ENCODE measurements at places on chromosomes 1 and 21. TPM values are rescaled to one million over a fixed set of nuclear protein-coding genes. Genes with fewer than 3 reads are reported as not detected.

GRCh38 chr1:236947794-236948193 is 56.4 kb downstream of the MT1HL1 start:
- no peaks in the 10 kb centered on the region for H3K4me1 ChIP-seq
- H3K36me3 ChIP-seq = no peaks in the 10 kb centered on the region
- H3K27me3 ChIP-seq = no peaks in the 10 kb centered on the region
- no peak overlapping the region for H3K27ac ChIP-seq
- H3K4me3 ChIP-seq = no peak overlapping the region
- no peak for DNase-seq

DNA sequence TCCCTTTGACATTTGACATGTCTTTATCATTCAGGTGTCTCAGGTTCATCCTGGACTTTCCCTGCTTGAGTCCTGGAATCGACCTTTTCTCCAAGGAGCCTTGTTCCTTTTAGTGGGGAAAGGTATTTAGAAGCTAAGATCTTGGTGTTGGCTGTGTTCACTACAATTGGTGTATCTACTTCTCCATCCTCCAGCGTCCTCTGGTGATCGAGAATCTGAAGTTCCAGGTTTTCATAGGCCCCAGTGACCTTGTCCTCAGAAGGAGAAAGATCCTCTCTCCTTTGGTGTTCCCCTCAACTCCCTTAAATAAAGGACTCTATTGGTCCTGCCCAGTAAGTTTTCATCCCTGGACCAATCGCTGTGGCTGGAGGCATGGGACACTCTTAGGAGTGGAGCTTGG is 22.1 kb downstream of the MROH7 start:
- H3K27ac ChIP-seq = no peak overlapping the region
- no peak overlapping the region for H3K4me3 ChIP-seq
- no peak for DNase-seq
- H3K36me3 ChIP-seq = no peaks in the 10 kb centered on the region

DNA sequence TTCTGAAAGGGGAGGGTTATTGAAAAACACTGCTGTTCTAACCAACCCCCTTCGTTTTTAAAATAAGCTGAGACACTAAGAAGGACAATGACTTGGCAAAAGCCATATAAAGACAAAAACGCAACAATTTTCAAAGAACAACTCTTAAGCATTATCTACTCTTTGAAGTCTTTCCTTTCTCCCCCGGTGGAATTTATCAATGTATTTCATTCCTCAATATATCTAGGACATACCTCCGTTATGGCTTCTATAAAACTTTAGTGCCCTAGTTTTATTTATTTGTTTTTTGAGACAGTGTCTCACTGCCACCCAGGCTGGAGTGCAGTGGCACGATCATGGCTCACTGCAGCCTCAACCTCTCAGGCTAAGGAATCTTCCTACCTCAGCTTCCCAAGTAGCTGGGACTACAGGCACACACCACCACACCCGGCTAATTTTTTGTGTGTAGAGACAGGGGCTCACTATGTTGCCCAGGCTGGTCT is 3.2 kb downstream of the NRDC start:
- H3K4me1 ChIP-seq = 0 out of 2 replicates have a peak, but pooled peaks cover 5% of the 10 kb centered on the region
- DNase-seq = no peak
- peaks cover 14% of the 10 kb centered on the region for H3K36me3 ChIP-seq
- H3K27ac ChIP-seq = no peak overlapping the region
- H3K27me3 ChIP-seq = no peaks in the 10 kb centered on the region

GRCh38 chr1:218499011-218499691 is 154.0 kb downstream of the TGFB2 start:
- no peaks in the 10 kb centered on the region for H3K27me3 ChIP-seq
- H3K27ac ChIP-seq = peak overlapping the region; percentile 97
- peak overlapping the region; percentile 33 for H3K4me3 ChIP-seq
- peaks cover 16% of the 10 kb centered on the region for H3K4me1 ChIP-seq
- H3K36me3 ChIP-seq = no peaks in the 10 kb centered on the region

DNA sequence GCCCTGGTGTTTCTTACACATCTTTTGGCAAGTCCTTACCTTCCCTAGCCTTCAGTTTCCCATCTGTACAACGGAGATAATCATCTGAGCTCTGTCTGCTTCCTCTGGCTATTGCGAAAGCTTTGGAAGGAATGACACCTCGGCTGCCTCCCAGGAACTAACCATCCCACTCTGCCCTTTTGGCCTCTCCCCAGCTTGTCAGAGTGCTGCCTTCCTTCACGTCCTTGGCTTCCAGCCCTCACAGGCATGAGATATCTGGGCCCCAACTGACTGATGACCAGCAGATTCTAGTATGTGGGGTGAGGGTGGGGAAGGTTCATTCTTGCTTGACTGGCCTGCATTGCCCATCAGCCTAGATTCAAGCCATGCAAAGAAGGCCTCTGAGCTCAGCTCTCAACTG is 253.1 kb upstream of the FGGY start:
- H3K27me3 ChIP-seq = no peaks in the 10 kb centered on the region
- no peaks in the 10 kb centered on the region for H3K36me3 ChIP-seq
- no peak for DNase-seq
- peak overlapping the region; percentile 70 for H3K27ac ChIP-seq
- peaks cover 8% of the 10 kb centered on the region for H3K4me1 ChIP-seq

The NBPF6 gene
- polyA plus RNA-seq = not detected

DNA sequence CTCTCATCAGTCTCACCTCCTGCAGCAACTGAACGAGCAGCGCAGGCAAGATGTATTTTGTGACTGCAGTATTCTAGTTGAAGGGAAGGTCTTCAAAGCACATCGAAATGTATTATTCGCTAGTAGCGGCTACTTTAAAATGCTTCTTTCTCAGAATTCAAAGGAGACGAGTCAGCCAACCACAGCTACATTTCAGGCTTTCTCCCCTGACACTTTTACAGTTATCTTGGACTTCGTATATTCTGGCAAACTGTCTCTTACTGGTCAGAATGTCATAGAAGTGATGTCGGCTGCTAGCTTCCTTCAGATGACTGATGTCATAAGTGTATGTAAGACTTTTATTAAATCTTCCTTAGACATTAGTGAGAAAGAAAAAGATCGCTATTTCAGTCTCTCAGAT is 53.7 kb downstream of the ZBTB8A start:
- H3K36me3 ChIP-seq = 0 out of 2 replicates have a peak, but pooled peaks cover 6% of the 10 kb centered on the region
- no peak overlapping the region for H3K27ac ChIP-seq

- peaks cover 18% of the 10 kb centered on the region for H3K4me1 ChIP-seq
- no peak overlapping the region for H3K4me3 ChIP-seq
- no peaks in the 10 kb centered on the region for H3K36me3 ChIP-seq
- peak; percentile 43 for DNase-seq
These were observed 2.0 kb downstream of the RNF207 start for GRCh38 chr1:6207921-6208320.

The HAX1 gene
- 74.1 TPM for polyA plus RNA-seq

- H3K27me3 ChIP-seq = no peaks in the 10 kb centered on the region
- H3K4me3 ChIP-seq = no peak overlapping the region
- 0 out of 2 replicates have a peak, but pooled peaks cover 7% of the 10 kb centered on the region for H3K4me1 ChIP-seq
- no peak for DNase-seq
These were observed 233.3 kb downstream of the SDCCAG8 start for GRCh38 chr1:243489158-243489527.

The MAB21L3 gene
- polyA plus RNA-seq = not detected

The AURKAIP1 gene
- polyA plus RNA-seq = 175 TPM

DNA sequence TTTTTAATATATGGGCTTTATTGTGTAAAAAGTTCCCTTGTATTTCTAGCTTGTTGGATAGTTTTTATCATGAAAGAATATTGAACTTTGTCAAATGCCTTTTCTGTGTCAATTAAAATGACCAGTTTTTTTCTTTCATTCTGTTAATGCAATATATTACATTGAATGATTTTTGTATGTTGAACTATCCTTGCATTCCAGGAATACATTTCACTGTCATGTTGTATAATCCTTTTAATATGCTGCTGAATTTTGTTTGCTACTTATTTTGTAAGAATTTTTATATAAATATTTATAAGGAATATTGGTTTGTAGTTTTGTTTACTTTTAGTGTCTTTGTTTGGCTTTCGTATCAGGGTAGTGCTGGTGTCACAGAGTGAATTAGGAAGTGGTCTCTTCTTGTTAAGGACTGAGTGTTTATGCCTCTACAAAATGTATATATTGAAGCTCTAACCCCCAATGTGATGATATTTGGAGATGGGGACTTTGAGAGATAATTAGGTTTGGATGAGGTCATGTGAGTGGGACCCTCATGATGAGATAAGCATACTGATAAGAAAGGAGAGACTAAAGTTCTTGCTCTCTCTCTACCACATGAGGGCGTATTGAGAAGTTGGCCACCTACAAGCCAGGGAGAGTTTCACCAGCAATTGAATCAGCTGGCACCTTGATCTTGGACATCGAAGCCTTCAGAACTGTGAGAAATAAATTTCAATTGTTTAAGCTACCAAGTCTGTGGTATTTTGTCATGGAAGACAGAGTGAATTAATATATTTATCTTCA is 12.0 kb upstream of the SLAMF6 start:
- DNase-seq = no peak
- H3K4me3 ChIP-seq = no peak overlapping the region

DNA sequence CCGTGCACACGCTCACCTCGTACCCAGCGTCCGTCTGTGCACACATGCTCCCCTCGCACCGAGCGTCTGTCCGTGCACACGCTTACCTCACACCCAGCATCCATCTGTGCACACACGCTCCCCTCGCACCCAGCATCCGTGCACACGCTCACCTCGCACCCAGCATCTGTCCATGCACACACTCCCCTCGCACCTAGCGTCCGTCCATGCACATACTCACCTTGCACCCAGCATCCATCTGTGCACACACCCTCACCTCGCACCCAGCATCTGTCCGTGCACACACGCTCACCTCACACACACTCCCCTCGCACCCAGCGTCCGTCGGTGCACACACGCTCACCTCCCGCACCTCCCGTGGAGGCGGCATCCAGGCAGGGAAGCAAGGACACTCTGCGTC is 24.4 kb upstream of the COL18A1 start:
- no peak overlapping the region for H3K4me3 ChIP-seq
- no peaks in the 10 kb centered on the region for H3K36me3 ChIP-seq
- H3K4me1 ChIP-seq = no peaks in the 10 kb centered on the region
- no peak overlapping the region for H3K27ac ChIP-seq
- no peaks in the 10 kb centered on the region for H3K27me3 ChIP-seq
- DNase-seq = no peak

DNA sequence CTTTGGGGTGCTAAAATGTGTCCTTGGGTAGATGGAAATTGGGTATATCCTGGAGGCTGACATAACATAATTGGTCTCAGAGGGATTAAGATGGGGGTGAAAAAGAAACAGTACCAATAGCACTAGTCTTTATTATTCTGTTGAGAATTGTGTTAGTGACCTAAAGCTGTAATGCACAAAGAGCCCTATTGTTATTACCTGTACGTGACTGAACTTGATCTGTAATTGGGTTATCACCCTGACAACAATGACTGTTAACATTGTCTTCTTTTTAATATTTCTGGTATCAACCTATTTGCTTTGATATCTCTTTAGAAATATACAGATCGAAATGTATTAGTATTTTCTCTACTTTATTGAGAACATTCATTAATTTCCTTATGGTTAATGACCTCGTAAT is 147.6 kb downstream of the NEK7 start:
- no peak for DNase-seq
- H3K27ac ChIP-seq = no peak overlapping the region
- peaks cover 74% of the 10 kb centered on the region for H3K36me3 ChIP-seq
- no peak overlapping the region for H3K4me3 ChIP-seq

The FCRL6 gene
- polyA plus RNA-seq = not detected

- H3K27ac ChIP-seq = peak overlapping the region; percentile 63
- no peak overlapping the region for H3K4me3 ChIP-seq
- H3K4me1 ChIP-seq = peaks cover 52% of the 10 kb centered on the region
- H3K27me3 ChIP-seq = no peaks in the 10 kb centered on the region
- no peak for DNase-seq
- peaks cover 43% of the 10 kb centered on the region for H3K36me3 ChIP-seq
These were observed 50.2 kb downstream of the PRRX1 start for GRCh38 chr1:170714163-170714562.

The KCNK1 gene
- 10.1 TPM for polyA plus RNA-seq

DNA sequence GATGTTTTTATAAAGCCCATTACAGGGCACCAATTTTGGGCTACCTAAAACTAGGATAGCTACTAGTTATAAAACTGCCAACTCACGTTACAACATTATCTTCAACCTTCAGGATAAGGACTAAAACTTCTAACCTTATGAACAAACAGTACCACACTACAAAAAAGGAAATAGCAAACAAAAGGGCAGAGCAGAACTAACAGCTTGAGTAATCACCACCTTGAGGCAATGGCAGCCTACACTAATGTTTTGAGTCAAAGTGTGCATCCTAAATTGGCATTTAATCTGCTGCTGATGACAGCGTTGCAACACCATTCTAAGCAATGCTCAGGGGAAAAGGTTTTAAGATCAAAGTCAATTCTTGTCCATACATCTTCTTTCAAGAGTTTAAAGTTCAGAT is 27.2 kb downstream of the PTP4A2 start:
- H3K4me1 ChIP-seq = peaks cover 10% of the 10 kb centered on the region
- no peak overlapping the region for H3K27ac ChIP-seq
- peaks cover 92% of the 10 kb centered on the region for H3K36me3 ChIP-seq
- no peak for DNase-seq

DNA sequence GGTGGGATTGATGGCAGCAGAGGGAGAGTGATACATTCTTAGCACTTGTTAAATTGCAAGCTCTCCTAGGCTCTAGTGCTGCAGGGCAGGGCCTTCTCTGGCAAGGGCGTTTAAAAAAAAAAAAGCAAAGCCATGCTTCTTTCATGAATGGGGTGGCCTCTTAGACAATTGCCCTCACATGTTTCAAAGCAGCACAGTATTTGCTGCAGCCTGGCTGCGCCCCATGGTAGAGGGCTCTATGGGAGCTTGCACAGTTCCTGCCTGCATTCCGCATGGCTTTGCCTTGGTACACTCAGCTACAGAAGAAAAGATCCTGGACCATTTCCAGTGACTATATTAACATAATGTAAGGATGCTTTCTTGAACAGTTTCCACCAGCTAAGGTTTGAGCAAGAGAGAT is 267.2 kb downstream of the ZNF648 start:
- H3K4me1 ChIP-seq = no peaks in the 10 kb centered on the region
- no peaks in the 10 kb centered on the region for H3K36me3 ChIP-seq
- H3K4me3 ChIP-seq = no peak overlapping the region
- DNase-seq = no peak
- no peaks in the 10 kb centered on the region for H3K27me3 ChIP-seq
- H3K27ac ChIP-seq = no peak overlapping the region

GRCh38 chr1:163973586-163973985 is 585.4 kb upstream of the PBX1 start:
- DNase-seq = no peak
- no peak overlapping the region for H3K4me3 ChIP-seq
- no peaks in the 10 kb centered on the region for H3K27me3 ChIP-seq

The NTMT2 gene
- polyA plus RNA-seq = not detected

DNA sequence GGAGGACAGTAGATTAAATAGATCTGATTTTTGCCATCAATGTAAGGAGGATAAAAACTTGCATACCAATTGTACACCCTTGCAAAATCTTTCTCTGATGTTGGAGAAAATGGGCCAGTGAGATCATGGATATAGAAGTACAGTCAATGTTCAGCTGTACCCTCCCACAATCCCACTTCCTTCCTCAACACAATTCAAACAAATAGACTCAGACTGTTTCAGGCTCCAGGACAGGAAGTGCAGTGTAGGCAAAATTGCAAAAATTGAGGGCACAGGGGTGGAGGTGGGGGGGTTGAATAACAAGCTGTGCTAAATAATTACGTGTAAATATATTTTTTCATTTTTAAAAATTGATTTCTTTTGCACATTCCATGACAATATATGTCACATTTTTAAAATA is 3.9 kb upstream of the IFI44 start:
- no peaks in the 10 kb centered on the region for H3K27me3 ChIP-seq
- H3K27ac ChIP-seq = no peak overlapping the region
- H3K4me3 ChIP-seq = no peak overlapping the region
- H3K36me3 ChIP-seq = no peaks in the 10 kb centered on the region

- peak overlapping the region; percentile 72 for H3K4me3 ChIP-seq
- DNase-seq = no peak
- no peaks in the 10 kb centered on the region for H3K27me3 ChIP-seq
- no peaks in the 10 kb centered on the region for H3K36me3 ChIP-seq
- H3K27ac ChIP-seq = peak overlapping the region; percentile 70
These were observed 611 bp upstream of the PIK3C2B start for GRCh38 chr1:204495078-204495753.

Data from SK-N-SH (cell line).